Activated naive CD4-positive, alpha-beta T cell treated with Interleukin-2 at 50 U/mL for 16 hours (primary cell): ENCODE measurements at places on chromosomes 3 and 15.

- DNase-seq, result no peak
Measured at GRCh38 chr3:161991901-161992540, 495.4 kb downstream of the OTOL1 start.

GRCh38 chr15:78229431-78230406, 4.6 kb downstream of the ACSBG1 start:
- no peak for DNase-seq

DNA sequence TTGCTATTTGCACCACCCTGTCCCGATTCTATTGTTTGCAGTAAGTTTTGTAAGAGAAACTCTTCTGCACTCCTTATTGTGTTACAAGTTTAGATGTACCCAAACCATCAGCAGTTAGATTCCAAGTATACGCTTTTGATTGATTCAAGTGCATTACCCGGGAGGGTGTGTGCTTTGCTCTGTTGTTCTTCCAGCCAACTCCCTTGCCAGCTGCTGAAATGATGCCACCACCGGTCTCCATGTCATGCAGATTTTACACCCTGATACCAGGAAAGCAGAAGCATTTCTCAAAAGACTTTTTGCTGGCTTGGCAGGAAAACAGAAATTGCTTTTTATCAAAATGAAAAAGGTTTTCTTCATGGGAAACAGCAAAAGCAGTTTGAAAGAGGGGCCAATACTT, 1006.6 kb upstream of the CFAP20DC start:
- no peak for DNase-seq

GRCh38 chr3:150790629-150791028, 27.7 kb upstream of the SIAH2 start:
- DNase-seq, result no peak

DNA sequence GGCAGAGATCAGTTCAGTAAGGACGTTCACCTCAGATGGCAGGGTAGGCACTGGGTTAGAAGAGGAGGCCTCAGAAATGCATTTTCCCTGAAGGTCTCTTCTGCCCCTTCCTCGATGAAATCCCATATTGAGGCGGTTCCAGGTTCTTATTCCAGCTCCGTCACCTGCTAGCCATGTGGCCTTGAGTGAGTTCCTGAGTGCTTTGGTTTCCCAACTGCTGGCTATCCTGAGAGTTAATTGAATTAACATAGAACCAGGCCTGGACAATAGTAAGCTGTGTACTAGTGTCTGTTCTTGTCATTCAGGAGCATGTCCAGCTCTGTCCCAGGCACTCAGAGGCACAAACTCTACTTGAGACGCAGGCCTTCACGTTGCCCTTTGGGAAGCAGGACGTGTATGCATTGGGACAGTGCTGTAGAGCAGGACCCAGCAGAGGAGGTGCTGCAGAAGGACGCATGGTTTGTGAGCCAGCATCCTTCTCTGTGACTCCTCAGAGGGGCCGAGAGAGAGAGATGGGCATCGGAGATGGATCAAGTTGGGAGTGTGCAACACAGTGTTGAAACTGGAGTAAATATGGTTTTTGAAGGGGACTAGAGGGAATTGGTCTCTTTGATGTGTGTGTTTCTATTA, 114.2 kb downstream of the ASB7 start:
- no peak for DNase-seq

- DNase-seq, result no peak
Measured at GRCh38 chr3:150451329-150452048, 43.4 kb downstream of the TSC22D2 start.

GRCh38 chr3:193080821-193081365, 160.1 kb upstream of the PLAAT1 start:
- no peak for DNase-seq

GRCh38 chr3:47590216-47590615, 11.6 kb upstream of the CSPG5 start:
- no peak for DNase-seq

DNA sequence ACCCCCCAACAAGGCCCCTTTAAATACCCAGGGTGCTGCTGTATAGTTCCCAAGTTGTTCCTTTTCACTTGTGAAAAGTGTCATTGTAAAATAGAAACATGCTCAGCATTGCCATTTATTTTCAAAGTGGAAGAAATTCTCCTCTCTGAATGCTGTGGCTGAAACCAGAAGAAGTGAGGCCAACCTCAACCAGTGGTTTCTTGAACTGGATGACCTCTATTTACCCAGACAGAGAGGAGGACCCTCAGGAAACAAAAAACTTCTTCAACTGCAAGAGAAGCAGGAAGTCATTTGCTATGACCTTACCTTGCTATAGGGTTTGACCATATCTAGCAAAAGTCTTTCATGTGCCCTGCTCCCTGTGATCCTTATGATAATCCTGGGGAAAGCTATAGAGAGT, 209.7 kb upstream of the RARB start:
- DNase-seq, result no peak

- DNase-seq, result no peak
Measured at GRCh38 chr3:170529346-170529745, 56.5 kb downstream of the SLC7A14 start.

DNA sequence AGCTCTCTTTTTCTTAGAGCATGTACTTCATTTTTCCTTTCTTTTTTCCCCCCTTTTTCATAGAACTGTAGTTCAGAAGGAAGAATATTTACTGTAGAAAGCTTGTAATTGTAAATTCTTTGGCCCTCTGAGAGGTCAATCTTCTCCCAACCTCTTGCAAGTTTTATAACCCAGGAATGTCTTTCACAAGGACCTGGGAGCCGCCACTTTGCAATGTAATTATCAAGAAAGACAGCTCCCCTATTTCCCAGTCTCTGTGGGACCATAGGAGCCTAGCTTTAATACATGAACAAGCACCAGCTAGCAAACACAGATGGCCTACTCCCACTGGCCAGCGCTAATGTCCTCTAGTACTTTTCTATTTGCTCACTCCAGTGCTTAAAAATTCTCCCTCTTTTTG, 51.4 kb downstream of the NFKBIZ start:
- DNase-seq, result no peak

DNA sequence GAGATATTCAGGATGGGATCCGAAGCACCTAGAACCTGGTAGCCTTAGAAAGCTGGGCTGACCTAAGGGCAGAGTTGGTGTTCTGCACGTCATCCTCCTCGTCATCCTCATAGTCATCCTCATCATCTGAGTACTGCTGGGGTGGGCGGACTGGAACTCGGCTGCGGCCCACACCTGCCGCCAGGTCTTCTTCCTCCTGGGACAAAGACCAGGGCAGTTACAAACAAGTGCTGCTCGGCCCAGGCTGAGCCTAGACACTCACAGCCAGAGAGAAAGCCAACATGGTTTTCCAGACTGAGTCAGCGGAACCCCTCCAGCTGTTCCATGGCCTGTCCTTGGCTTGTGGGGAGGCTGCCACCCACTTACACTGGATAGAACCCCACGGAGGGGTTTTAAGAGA, 40.5 kb downstream of the SEMA3G start:
- no peak for DNase-seq

- no peak for DNase-seq
Measured at GRCh38 chr3:77084511-77084910, 44.6 kb downstream of the ROBO2 start.

DNA sequence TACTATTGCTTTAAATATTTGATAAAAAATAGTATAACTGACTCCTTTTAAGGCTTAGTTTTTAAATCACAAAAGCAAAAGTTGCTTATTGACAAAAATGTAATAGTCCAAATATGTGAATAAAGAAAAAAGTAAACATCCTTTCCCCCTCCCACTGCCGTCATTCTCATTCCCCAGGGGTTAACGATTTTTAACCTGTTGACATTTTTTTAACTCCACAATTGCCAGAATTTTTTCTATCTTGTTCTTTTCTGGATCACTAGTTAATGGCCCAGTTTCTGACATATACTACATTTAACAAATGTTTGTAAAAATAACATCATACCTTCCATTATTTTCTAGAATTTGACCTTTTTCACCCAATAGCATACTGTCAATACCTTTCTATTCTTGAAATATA, 60.6 kb upstream of the TCF12 start:
- DNase-seq, result no peak

- no peak for DNase-seq
Measured at GRCh38 chr15:80660119-80660518, 35.0 kb upstream of the ABHD17C start.

DNA sequence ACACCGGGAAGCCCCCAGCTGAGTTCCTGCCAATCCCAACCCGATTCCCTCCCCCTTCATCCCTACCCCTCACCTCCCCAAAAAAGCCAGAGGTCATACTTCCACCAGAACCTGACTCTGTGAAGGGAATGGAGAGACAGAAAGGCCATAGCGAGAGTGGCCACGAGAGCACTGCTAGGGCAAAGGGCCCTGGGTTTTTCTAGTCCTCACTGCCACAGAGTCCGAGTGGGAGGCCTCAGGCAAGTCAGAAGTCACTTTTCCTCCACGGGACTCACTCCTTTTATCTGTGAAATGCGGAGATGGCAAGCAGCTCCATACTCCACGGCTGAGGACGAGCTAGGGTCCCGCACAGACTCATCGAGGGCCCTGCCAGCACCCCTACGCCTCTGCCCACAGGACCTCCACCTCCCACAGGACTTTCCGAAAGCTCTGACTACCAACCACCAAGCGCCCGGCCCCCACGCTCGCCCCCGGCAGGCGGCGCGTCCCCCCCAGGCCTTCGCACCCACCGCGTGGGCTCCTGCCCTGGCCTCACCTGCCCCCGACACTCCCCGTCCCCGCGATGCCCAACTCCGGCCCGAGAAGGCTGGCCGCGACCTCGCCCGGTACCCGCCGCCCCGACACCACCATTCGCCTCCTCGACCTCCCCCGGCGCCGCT, 792 bp downstream of the ATP13A3 start:
- DNase-seq, result peak; percentile 76

DNA sequence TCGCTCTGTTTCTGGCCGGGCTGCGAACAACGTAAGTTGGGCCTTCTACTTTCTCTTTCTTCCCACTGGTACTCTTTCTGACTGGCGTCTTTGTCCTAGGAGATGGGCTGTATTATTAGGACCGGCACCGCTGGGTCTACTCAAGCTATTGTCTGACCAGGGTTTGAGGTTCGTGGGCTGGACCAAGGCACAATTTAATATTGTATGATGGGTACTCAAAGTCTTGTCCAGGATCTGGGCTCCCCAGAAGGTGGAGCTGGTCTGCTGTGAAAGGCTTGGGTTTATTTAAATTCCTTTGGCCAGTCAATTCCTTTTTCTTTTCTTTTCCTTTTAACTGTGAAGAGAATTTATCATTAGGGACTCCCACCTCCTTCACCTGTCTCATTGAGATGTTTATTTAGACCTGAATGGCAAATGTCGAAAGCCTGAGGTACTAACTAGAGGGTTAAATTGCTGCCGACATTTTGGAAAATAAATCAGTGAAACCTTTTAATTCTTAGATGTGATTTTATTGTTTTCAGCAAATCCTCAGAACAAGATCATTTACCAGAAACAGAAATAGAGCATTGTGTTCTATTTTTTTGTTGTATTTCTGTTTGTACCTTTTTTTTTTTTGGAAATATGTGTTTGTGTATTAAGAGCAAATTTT, 410 bp downstream of the LRRC49 start:
- DNase-seq, result no peak

GRCh38 chr3:74621581-74621980, 7.1 kb upstream of the CNTN3 start:
- DNase-seq, result no peak
